ENCODE measurements at places on chromosomes 4 and X.

- no peak for DNase-seq
Measured at GRCh38 chr4:118676128-118676527, 9.1 kb upstream of the METTL14 start.

GRCh38 chr4:103996637-103997036 lies 276.9 kb upstream of the TACR3 start:
- DNase-seq = no peak

GRCh38 chrX:48591255-48591791 lies 6.0 kb upstream of the WDR13 start:
- no peak for DNase-seq

- DNase-seq = no peak
Measured at GRCh38 chrX:87525771-87526229, 8.2 kb downstream of the KLHL4 start.

DNA sequence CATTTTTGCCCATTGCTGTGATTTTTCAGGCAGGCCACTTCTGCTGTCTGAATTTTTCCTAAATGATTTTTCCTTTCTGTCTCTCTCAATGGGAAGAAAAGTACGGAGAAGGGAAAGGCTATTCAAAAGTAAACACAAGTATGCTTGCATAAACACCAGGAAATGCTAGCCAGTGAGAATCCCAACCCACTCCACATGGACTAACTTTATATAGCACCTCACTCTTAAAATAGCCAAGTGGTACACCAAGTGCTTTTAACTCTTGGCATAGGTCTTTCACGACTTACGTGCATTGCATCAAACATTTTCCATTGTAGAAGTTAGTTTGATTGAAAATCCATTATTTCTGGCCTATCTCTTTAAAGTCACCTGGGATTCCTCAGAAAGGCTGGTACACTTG lies 178.9 kb upstream of the SPANXN1 start:
- no peak for DNase-seq

- DNase-seq = no peak
Measured at GRCh38 chrX:130974323-130974722, 71.3 kb upstream of the ENOX2 start.

DNA sequence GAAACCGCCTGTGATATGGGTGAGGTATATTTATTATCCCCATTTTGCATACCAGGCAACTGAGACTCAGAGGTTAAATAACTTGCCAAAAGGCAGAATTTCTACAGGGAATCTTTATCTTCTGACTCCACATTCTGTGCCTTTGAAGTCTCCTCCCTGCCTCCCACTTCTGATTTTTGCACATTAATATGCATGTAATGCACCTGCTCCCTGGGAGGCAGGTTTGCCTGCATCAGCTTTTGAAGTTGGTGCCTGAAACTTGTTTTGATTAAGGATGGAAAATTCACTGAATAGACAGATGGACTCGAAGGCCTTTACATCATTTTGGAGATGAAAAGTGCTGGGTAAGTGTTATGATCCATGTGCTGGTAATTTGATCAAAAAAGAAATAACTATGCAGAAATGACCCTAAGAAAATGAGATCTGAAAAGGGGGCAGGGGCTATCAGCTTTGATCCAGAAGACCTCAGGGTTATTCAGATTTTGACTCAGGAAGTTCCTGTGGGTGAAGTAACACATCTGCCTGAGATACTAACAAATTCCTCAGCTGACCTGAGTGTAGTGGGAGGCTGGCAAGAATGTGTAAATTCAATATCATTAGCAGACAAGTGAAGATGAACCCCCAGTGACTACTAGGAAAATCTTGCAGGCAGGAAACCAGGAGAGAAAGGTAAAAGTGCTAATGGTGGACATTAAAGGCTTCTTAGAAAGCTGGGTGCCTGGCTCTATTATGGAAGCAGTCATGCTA lies 167.5 kb upstream of the BOD1L1 start:
- DNase-seq = no peak

GRCh38 chrX:139078761-139079280 lies 367.3 kb upstream of the FGF13 start:
- no peak for DNase-seq

GRCh38 chr4:60450054-60450453 lies 750.1 kb upstream of the ADGRL3 start:
- no peak for DNase-seq

DNA sequence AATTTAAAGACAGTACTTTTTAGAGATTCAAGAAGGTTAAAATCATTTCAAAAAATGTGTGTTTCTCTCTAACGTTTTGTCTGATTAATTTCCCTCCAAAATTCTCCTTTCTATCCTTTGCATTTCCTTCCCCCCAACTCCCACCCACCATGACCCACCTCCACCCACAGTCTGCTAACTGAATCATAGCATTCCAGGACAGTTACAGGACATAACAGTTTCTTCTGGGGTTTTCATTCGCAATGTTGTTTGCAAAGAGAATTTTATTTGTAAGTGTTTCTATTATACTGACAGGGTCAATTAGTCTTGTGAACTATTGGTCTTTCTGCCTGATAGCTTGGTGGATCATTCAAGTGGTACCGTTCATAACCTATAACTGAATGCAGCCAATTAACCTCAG lies 53.7 kb downstream of the ANAPC10 start:
- no peak for DNase-seq

DNA sequence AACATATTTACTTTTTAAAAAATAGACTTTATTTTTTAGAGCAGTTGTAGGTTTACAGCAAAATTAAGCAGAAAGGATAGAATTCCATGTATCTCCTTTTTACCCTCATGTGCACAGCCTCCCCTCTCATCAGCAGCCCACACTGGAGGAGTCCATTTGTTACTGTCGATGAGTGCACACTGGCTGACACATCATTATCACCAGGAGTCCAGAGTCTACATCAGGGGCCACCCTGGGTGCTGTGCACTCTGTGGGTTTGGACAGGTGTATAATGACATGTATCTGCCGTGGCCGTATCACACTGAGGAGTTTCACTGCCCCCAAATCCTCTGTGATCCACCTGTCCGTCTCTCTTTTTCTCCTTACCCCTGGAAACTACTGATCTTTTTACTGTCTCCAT lies 26.3 kb downstream of the TBC1D14 start:
- DNase-seq = no peak

DNA sequence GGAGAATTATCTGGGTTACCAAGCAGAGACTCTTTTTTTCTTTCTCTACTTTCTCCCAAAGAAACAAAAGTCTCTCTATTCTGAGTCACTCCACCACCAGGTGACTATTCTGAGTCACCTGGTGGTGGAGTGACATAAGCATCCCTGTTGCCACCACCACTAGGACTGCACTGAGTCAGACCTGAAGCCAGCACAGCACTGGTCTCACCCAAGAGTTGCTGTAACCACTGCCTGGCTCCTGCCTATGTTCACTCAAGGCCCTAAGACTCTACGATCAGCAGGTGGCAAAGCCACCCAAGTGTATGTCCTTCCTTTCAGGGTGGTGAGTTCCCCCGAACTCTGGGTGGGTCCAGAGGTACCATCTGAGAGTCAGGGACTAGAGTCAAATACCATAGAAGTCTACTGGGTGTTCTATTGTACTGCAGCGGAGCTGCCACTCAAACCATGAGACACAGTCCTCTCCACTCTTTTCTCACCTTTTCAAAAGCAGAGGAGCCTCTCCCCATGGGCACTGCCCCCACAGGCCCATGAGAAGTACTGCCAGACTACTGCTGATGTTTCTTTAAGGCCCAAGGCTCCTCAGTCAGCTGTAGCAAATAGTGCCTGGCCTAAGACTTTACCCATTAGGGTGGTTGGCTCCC lies 209.6 kb upstream of the IRS4 start:
- no peak for DNase-seq

DNA sequence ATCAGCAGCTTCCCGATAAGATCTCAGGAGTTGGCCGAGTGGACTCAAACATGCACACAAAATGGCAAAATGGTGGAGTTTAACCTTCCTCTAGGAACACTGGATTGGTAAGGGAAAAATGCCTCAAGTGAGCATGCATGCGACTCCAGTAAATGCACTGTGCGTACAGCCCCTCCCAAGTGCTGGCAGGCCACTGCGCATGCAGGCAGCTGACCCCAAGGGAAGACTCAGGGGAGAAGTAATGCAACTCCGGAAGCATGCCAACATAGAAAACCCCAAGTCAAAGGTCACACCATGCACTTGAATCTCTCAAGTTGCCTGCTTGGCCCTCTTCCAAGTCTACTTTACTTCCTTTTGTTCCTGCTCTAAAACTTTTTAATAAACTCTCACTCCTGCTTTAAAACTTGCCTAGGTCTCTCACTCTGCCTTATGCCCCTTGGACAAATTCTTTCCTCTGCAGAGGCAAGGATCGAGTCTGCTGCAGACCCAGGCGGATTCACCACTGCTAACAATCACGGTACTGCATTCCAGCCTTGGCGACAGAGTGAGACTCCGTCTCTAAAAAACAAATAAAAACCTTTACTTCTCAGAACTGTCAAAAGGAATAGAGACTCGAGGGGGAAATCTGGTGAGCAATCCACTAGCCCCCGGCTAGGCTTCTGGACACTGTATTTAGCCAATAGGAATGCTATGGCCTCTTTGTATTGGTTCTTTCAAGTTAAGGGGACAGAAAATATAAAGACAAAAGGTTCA lies 33.5 kb downstream of the NYX start:
- no peak for DNase-seq

DNA sequence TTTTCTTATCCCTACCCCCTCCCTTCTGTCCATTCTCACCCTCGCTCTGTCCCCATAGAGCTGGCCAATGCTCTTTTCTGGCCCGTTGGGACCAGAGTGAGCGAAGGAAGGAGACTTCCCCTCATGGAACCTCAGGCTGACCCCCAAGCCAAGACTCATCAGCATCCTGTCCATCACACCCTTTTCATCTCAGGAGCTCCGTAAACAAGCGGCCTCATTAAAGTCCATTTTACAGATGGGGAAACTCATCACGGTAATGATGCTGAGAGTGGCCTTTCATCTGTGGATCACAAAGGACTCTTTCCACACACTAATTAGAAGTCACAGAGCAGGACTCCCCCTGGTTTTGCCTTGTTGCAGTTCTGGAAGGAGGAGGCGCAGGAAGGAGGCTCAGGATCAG lies 67.4 kb upstream of the SLC34A2 start:
- DNase-seq = no peak

GRCh38 chr4:108270466-108271450 lies 102.0 kb upstream of the LEF1 start:
- DNase-seq = no peak

- DNase-seq = no peak
Measured at GRCh38 chr4:4642496-4643000, 100.7 kb upstream of the STX18 start.

- no peak for DNase-seq
Measured at GRCh38 chrX:148593146-148593545, 92.7 kb downstream of the AFF2 start.

GRCh38 chrX:79568309-79568708 lies 201.2 kb upstream of the ITM2A start:
- no peak for DNase-seq

DNA sequence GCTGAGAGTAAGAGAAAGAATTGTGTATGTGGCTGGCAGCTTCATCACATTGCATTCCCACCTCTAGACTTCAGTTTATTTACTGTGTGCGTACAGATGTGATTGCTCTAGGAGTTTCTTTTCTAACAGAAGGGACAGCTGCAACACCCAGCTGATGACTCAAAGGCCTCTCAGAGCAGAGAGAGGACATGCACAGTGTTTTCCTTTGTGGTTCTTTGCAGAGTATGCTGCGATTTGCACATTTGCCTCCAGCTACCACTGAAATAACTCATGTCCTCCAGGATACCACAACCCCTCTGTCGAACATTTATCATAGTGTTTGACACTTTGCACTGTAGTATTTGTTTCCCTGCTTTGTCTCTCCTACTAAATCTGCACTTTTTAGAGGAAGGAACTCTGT lies 294.1 kb downstream of the STIM2 start:
- DNase-seq = no peak

DNA sequence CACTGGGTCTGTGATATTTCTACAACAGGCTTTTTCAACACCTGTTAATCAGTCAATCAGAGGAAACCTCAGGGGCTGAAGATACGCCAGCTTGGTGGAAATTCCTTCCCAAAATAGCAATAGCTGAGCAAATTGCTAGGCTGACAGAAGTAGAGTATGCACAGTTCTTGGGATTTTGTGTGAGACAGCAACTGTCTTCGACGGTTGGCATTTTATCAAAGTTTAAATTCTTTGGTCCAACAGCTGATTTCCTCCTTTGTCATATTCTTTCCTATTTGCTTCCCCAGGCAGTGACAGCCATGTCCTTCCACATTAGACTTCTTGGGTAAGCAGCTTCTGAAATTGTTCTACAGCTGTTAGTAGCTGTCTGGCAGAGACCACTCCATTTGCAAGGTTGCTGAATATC lies 8.0 kb upstream of the PALLD start:
- no peak for DNase-seq

GRCh38 chr4:18675586-18676525 lies 654.3 kb upstream of the LCORL start:
- DNase-seq = no peak

DNA sequence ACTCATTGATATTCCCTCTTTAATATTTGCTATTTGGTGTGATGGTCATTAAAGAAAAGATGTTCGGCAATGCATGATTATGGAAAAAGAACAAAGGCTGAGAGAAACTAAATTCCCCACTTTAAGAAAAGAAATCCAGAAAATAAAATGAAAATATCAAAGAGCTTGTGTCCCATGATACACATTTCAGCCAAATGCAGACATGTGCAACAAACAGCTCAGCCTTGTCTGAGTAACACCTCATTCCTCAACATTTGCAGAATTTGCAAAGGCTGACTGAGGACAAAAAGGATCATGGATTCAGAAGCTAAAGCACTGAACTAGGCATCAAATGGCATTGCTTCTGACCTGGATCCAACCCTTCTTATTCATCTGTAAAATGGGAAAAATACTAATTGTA lies 281.0 kb downstream of the RAB28 start:
- no peak for DNase-seq

- DNase-seq = no peak
Measured at GRCh38 chr4:57103051-57103450, 7.1 kb downstream of the IGFBP7 start.

GRCh38 chr4:141352909-141353525 lies 132.3 kb downstream of the ZNF330 start:
- no peak for DNase-seq

DNA sequence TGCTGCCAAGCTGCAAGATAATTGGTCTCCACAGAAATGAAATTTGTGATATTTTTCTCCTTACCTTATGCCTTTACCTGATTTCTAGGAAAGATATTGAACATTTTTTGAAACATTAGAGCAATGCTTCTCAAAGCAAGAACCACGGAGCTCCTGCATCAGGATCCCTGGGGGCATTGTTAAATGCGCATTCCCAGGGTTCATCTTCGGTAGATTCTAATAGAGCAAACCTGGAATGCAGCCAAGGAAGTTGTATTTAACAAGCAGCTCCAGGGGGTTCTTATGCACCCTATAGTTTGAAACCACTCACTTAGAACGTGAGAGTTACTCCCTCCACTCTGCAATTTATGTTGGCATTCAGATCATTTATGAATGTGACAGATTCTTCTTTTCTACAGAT lies 126.2 kb downstream of the SLC39A8 start:
- no peak for DNase-seq

DNA sequence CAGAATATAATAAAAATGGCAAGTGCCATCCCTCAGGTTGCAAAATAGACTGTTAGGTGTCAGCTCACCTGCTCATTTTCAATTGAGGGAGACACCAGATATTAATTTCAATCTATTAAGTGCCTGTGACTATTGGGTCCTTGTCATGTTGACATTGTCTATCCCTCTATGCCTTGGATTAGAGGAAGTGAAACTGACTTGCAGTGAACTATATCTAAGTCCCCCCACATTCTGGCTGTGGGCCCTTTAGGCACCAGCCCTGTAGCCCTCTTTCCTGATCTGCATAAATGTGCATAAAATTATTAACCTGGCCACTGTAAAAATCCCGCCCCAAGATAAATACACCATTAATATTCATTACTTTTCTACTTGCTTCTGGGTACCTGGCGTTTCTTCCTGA lies 293.0 kb upstream of the CLNK start:
- DNase-seq = no peak

All from stimulated activated CD4-positive, alpha-beta T cell treated with anti-CD3 and anti-CD28 coated beads, Interleukin-12 subunit alpha, Interleukin-12 subunit beta, amount 100 ng/mL, for 4 hours (primary cell).